ENCODE measurements at places on chromosomes 12 and 14.

GRCh38 chr14:101634202-101634849 is 73.0 kb downstream of the DIO3 start:
- DNase-seq: no peak

- no peak for DNase-seq
Observed at GRCh38 chr14:103530390-103530789, 1.4 kb downstream of the TRMT61A start.

DNA sequence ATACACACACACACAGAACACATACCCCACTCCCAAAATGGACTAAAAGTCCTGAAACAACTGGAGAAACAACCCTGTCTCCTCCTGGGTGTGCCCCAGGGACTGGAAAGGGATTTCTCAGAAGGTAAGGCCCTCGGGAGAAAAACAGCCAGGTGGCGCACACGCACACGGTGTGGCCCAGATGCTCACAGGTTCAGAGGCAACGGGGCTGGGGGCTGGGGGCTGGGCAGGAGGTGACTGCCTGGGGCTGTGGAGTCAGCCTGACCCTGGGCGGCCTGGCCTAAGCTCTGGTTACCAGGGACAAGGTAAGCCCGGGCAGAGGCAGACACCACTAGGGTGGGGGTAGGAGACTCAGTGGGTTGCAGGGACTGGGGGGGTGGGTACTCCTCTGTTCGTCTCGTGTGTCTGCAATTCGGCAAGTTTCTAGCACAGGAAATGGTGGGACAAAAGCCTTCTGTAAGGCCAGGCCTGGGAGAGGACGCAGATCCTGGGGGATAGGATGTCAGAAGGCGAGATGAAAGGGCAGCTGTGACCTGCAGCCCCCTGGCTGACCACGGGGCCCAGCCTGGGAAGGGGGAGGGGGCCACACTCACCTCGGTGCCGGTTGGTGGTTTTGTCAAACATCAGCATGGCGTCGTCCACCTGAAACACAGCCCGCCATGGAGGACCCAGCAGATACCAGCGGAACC is 10.4 kb downstream of the MSI1 start:
- no peak for DNase-seq

GRCh38 chr14:37138898-37139297 is 33.5 kb downstream of the SLC25A21 start:
- no peak for DNase-seq

DNA sequence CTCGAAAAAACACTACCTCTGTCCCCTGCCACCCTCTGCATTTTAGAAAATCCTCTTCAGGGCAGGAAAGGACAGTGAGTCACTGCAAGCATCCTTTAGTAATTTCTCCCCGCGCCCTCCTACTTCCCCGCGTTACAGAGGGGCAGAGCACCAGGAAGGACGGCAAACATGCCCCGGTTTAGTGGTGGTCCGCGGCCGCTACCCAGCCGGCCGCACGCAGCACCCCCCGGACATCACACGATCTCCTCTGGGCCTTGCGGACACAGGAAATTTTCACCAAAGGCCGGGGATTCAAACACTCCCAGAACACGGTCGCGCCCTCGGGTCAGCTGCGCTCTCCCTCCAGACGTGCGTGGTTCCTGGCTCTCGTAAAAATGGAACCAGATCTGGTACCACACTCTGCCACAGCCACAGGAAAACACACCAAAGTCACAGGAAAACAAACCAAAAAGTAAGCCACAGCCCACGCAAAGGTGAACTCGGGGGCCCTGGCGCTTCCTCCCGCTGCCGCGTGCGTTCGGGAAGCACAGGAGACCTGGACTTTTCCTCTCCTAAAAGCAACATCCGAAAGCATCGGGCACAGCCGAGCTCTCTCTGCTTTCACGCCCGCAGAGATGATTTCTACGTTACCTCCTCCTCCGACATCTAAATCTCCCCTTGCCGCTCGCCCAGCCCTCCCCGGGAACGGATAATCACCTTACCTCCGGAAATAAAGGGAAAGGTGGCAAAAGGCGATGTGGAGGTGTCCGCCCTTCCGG is 839 bp downstream of the SLC38A1 start:
- peak; percentile 17 for DNase-seq

GRCh38 chr14:58280954-58281787 is 17.2 kb upstream of the ARID4A start:
- DNase-seq: no peak

DNA sequence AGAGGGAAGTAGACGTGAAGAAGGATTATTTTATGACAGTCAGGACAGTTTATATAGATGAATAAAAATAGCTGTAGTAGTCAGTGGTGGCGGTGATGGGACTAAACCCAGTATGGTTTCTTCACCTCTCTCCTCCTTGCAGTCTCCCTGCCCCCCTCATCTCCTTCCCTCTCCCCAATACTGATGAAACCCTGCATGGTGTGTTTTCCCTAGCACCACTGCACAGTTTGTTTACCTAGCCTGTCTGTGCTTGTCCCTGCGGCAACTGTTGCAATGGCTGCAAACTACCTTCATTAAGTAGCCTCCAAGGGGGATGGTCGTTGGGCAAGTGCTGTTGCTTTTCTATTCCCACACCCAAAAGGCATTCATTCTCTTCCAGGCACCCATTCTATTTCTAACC is 14.7 kb downstream of the PCBP2 start:
- DNase-seq: no peak

GRCh38 chr14:79325071-79325470 is 886.2 kb downstream of the DIO2 start:
- no peak for DNase-seq

GRCh38 chr12:238116-238515 is 24.2 kb upstream of the SLC6A12 start:
- no peak for DNase-seq

DNA sequence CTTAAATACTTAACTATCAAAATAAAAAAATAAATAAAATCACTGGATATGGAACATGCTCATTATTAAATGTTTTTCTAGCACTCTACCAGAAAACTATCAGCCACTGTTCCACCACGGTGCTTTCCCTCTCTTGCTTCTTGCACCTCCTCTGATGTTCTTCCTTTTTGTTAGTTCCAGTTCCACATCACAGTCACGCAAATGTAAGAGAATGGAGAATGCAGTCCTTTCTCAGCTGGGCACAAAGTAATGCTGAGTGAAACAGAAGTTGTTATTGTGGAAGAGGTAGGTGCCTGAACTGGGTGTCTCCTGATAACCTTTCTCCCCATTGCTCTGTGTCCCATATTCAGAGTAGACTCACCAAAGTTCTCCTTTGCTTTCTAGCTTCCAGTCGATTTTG is 1116.9 kb upstream of the TMEM132C start:
- DNase-seq: no peak

GRCh38 chr12:51921017-51921725 is 13.9 kb downstream of the ACVRL1 start:
- DNase-seq: no peak

DNA sequence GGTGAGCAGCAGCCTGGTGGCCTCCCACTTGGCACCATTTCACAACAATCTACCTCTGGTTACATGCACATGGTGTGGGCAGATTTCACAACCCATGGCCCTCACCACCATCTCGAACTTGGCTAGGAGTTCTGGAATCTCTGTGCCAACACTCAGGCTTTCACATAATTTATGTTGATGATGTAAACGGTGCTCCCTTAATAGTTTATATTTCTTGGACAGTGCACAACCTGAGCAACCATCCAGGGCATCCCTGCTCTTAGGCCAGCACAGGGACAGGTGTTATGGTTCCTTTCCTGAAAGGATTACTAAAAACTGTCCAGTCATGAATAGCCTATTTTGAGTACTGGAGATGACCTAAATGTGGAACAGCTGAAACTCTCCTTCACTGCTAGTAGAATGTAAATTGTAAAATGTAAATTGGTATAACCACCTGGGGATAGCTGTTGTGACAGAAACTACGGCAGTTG is 28.6 kb downstream of the ABCB9 start:
- no peak for DNase-seq

DNA sequence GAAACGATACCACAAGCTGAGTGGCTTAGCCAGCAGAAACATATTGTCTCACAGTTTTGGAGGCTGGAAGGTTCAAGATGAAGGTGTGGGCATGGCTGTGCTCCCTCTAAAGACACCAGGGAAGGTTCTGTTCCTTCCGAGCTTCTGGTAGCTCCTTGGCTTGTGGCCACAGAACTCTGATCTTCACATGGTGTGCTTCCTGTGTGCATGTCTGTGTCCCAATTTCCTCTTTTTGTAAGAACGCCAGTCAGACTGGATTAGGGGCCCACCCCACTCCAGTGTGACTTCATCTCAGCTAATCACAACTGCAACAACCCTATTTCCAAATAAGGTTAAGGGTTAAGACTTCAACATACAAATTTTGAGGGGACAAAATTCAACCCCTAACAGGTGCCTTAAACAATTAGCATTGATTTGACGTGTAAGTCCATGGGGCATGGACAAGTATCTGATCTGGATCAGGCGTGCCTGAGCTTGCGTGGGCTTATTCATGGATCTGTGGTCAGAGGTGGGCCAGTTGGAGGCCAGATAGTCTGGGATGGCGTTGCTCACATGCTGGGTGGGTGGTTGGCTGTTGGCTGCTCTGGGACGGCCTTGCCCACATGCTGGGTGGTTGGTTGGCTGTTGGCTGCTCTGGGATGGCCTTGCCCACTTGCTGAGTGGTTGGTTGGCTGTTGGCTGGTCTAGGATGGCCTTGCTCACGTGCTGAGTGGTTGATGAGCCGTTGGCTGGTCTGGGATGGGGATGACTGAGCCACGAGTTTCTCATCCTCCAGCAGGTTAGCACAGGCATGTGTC is 88.5 kb downstream of the LGMN start:
- DNase-seq: no peak

GRCh38 chr12:129079719-129080118 is 226.4 kb downstream of the GLT1D1 start:
- DNase-seq: no peak

DNA sequence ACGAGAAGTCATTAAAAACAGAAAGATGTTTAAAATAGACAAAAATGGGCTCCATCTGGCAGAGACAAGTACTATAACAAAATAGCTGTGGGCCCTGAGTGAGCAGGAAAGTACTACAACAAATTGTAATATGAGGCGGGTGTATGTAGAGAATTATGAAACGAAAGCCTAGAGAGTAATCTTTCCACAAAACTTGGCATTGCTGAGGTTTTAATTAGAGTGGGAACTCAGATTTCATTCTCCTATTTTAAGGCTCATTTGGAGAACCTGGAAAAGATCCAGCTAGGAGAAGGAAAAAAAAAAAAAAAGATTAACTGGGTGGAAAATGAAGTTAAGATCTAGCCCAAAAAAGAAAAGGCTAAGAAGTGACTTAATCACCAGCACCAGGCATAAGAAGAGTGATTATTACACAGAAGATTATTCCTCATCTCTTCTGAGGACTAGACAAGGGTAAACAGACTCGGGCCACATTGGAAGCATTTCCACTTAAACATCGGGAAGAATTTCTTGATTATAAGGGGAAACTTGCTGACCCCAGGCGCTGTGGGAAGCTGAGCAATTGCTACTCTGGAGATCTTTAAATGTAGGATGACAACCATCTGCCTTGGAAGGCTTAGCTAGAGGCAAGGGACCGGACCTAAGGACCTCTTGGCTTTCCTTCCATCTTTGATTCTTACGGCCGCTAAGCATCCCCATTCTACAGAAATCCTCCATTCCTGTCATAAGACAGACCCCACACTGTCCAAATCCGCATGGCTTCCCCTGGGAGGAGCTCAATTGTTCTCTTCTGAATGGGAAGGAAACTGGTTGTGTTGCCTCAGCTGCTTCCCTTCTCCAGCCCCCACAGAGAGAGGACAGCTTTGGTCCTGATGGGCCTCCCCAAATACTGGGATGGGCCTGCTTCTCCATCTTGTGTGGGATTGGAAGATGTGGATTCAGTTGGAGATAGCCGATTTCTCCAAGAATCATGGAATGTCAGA is 40.6 kb downstream of the IGF1 start:
- no peak for DNase-seq

DNA sequence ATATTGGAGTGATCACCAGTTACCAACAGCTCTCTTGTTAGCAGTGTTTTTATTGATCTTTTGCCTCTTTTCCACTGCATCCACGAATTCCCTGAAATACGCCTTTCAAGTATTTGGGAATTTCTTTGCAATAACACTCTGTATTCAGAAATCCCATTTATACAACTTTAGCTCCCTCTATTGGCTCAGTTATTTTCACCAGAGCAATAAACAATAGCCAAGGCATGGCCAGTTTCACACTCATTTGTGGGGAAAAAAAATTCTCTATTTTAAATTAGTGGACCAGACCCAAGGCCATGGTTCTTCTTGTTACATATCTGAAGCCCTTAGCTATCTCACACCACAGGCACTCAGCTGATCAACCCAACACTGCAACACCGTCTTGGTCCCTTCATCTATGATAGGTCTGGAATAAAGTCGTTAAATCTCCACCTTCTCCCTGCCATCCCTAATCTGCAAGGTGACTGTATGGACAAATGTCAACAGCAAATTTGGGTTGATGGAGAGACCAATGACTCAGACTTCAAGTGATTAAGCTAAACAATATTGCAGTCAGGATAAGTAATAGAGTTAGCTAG is 92.4 kb upstream of the TMEM260 start:
- no peak for DNase-seq

DNA sequence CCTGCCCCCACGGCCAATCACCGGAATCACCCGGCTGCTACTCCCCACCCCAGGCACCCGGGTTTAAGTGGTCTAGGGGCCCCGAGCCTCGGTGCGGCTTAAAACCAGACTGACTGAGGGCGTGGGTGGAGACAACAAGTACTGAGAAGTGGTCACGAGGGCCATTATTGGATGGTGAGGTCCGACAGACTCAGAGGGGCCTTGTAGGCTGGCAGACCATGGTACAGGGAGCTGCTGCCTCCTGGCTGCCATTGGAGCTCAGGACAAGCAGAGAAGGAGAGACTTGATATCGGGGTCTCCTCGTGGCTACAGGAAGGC is 54.1 kb downstream of the FBRSL1 start:
- DNase-seq: no peak

DNA sequence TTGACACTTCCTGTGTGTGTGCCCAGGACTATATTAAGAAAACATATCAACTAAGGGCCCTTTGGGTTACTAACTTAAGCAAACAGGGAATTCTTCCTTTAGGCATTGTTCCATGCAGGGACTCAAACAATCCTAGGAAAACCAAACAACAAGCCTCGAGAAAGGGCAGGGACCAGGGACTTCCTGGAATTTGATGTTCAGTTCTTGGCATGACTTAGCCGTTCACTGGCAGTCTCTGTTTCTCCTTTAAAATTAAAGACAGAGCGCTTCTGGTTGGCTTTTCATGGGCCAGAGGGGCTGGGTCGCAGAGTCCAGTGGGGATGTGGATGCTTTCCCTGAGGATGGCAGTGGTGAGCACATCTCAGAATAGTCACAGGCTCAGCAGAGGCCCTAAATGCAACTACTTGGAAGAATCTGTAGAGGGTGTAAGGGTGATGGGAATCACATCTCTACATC is 35.2 kb downstream of the RNFT2 start:
- no peak for DNase-seq

DNA sequence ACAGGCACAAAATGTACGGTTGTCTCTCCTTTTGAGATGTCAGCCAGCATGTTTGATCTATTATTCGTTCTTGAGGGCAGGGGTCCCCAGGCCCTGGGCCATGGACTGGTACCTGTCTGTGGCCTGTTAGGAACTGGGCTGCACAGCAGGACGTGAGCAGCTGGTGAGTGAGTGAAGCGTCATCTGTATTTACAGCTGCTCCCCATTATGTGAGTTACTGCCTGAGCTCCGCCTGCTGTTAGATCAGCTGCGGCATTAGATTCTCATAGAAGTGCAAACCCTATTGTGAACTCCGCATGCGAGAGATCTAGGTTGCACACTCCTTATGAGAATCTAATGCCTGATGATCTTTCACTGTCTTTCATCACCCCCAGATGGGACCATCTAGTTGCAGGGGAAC is 41.4 kb upstream of the SCN8A start:
- DNase-seq: no peak
